ENCODE measurements at places on chromosomes 11 and 22.

GRCh38 chr11:77647654-77648305 is 10.2 kb upstream of the CLNS1A start:
- DNase-seq: no peak

DNA sequence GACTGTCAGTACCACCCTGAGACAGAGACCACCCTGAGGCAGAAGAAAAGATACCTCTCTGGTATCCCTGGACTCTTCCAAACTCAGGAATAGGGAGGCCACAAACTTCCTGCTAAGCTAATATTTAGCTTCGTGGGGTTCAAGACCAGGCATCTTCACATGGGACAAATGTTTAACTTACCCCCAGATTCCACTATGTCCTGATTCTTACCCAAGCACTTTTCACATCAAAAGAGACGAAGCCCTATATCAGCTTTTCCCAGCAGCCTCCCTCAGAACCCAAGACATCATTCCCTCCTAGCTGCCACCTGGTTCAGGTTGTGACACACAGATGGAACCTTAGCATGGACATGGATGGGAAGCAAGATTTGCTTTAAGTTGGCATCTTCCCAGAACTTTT is 32.1 kb downstream of the SMC1B start:
- no peak for DNase-seq

DNA sequence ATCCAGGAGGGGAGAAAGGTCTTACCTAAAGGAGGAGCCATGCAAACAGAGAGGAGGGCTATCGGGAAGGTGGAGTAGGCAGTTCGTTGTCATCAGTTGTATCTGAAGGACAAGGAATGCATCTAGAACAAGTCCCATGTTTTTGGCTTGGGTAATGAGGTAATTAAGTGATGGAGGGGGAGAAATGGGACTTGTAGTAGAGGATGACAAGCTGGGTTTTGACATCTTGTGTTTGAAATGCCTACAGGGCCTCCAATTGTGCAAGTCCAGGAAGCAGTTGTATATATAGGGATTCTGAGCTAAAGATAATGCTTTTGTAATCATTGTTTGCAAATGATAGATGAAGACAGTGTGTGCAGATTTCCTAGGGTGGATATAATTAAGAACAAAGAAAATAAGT is 622.8 kb downstream of the NTM start:
- no peak for DNase-seq

DNA sequence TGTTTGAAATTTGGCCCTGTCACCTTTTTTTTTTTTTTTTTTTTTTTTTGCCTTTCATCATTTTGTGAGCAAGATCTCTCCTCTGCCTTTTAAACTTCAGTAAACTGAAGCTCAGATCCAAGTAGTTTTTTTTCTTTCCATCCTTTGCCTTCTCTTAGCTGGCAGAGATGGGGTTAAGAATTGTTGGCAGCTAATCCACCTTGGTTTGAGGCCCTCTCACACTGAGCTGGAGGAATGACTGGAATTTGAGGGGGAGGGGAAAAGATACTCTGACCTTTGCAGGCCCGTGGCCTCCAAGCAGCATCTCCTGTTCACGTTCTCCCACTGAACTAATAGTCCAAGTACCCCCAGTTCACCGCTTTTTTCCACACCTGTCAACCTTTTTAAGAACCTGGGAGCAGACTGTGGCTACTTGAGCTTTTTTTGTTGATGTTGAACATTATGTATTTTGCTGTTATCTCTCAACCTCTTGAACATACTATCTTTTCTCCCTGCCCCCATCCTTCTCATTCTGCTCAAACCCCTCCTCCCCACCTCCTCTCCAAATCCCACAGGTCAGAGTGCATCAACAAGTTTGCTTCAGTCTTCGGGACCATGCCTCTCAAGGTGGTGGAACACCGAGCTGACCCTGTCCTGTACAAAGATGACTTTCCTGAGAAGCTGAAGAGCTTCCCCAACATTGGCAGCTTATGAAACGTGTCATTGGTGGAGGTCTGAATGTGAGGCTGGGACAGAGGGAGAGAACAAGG is 66.2 kb downstream of the ALX4 start:
- peak; percentile 31 for DNase-seq

DNA sequence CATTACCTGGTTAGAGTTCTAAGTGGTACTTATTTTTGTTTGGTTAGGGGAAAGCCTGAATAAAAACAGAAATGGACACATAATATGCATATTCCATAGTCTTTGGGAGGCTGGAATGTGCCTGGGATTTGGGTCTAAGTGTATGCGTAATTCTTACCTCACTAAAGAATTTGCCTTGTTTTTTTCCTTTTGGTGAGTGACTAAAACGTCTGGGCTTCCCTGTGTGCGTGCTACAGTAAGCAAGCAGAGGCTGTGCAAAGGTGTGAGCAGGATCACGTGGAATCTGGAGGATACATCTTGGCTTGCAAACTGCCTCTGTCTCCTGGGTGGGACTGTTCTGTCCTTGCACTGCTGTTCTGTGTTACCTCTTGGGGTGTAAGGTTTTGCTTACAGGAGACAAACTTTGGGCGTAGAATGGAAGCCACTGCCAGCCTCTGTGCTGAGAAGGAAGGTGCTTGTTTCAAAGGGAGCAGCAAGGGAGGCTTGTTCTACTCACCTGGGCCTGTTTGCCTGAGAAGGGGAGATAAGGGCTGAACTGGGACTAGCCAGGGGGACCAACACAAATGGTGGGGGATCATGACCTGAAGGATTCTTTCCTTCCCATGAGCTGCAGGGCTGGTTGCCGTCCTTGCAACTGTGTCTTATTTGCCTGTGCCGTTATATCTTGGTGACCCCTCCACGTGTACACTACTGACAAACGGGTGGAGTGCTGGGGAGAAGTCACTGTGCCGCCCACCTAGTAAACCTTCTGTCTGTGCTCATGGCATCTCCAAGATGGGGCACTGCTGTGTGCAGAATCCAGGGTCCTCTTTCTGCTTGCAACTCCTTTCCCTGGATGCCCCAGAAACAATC is 4.5 kb downstream of the NEAT1 start:
- peak; percentile 87 for DNase-seq

- DNase-seq: no peak
Measured at GRCh38 chr22:47627556-47628253, 865.3 kb downstream of the TBC1D22A start.

- DNase-seq: no peak
Measured at GRCh38 chr11:73204711-73205121, 13.4 kb upstream of the P2RY2 start.

- DNase-seq: no peak
Measured at GRCh38 chr11:100220801-100221200, 466.3 kb upstream of the ARHGAP42 start.

DNA sequence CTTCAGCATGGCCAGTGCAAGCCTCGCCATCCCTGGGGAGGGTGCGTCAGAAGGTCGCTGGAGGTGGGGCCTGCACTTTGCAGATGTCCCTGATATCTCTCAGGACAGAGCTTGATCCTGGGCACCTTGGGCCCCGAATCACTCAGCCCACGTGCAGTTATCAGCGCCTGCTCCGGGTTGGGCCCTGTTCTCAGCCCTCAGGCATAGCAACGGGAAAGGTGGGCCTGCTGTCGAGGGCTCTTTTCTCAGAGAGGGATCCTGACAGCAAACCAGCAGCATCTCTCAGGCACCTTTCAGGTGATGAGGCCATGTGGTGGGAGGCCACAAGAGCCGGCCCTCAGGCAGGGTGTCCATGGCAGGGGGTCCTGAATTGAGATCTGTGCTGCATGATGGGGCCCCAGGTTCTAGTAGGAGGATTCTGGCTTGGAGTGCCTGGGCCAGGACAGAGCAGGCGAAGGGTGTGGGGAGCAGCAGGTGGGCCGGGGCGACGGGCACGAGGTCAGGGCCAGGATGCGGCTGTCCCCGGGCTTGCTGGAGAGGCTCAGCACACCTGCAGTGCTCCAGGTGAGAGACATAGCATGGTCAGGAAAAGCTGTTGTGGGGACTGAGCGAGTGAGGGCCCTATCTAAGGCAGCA is 280.5 kb downstream of the TBC1D22A start:
- DNase-seq: no peak

DNA sequence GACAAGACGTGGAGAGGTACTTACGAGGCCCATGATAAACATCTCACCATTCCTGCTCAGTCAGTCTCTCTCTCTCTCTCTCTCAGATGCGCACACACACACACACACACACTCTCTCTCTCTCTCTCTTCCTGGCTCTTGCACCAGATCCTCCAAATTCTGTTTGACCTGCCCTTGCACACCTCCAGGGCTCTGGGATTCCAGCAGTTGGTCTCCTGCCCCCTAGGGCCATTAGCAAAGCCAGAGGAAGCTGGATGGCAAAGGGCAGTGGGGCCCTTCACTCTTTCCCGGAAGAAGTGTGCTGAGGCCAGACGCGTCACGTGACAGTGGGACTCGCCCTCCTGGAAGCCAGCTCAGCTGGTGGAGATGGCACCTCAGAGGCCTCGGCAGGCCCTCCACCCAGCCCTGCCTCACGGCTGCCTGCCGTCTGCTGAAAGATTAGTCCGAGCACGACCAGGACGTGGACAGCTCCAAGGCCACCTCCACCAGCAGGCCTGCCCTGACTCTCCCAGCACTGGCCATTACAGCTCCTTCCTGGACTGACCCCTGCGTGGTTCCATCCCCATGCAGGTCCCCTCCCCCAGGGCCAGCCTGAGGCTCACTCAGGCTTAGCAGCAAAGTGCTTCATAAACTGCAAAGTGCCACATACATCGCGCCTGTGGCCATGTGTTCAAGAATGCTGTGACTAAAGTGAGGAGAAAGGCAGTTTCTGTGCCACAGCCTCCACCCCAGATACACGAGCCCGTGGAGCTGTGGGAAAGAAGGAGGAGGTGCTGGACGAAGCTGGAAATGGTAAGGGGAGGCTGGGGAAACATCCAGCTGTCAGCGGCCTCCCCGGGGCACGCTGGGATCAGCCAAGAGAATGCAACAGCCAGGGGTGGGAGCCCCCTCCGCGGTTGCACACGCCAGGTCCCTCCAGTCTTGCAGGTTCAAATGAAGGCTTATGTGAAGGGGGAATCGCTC is 3.7 kb downstream of the PDGFB start:
- DNase-seq: peak; percentile 38

- no peak for DNase-seq
Measured at GRCh38 chr11:42407341-42407740, 904.5 kb upstream of the API5 start.

GRCh38 chr22:42994917-42995562 is 19.9 kb downstream of the PACSIN2 start:
- DNase-seq: no peak

- no peak for DNase-seq
Measured at GRCh38 chr11:70713086-70713835, 314.9 kb downstream of the CTTN start.

GRCh38 chr11:106329273-106330018 is 252.0 kb downstream of the AASDHPPT start:
- DNase-seq: no peak

DNA sequence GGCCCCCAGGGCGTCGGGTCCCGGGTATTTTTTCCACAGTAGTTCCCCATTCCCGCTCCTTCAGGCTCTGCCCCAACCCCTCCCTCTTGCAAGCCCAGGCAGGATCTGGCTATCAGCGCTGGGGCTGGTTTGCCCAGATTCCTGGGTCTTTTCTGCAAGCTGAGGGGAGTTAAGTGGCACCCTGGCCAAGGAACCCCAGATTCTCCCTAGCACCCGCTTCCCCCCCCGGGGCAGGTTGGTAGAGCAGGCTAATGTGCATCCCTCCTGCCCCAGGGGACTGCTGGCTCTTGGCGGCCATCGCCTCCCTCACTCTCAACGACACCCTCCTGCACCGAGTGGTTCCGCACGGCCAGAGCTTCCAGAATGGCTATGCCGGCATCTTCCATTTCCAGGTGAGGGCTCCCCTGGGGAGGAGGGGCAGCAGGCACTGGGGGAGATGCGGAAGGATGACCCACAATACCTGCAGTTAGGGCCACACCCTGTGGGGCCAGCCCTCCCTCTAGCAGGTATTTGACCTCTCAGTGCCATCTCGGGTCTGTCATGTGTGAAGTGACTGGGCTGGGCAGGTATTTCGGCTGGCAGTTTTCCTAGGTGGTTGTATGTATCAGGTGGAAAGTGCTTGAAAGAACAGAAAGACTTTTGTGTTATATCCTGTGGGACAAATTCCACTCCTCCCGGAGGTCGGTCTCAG is 1.6 kb downstream of the CAPN1 start:
- peak; percentile 30 for DNase-seq

- no peak for DNase-seq
Measured at GRCh38 chr22:35834061-35834460, 116.4 kb downstream of the APOL5 start.

- DNase-seq: no peak
Measured at GRCh38 chr11:8369592-8370205, 106.0 kb upstream of the LMO1 start.

DNA sequence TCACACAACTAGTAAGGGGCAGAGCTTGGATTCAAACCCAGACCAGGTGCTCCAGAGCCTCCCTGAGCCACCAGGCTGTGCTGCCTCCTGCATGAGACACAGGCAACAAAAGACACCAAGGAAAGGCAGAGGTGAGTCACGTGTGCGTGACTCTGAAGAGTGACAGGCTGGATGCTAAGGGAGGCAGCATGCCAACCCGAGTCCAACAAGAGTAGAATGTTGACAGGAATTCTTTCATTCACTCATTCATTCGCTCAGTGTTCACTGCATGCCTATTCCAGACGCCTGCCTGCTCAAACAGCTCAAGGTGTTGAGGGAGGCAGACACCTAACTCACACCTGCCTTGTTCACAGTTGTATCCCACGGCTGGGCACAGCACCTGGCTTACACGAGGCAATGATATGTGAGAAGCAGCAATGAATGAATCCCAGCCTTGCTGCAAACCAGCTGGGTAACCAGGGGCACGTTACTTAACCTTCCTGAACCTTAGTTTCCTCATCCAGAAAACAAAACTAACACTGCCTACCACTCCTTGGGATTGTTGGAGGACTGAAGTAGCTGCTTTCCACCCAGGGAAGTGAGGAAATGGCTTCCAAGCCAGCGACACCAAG is 73.8 kb upstream of the ARFGAP3 start:
- no peak for DNase-seq

DNA sequence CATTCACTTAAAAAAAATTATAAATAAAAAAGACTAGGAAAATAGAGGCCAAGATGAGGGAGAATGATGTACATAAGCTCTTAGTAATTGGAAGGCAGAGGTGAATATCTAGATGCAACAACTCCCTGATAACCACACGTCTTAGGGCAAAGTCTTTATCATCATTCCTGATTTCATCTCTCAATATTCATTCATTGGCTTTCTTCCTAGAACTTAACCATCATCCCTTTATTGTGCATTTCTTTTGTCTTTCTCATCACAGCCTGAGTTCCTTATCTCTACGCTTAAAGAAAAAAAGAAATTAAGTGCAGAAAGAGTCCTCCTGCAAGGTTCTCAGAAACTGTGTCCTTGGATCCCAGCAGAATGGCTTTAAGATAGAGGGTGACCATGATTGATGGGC is 23.2 kb upstream of the FLI1 start:
- DNase-seq: no peak

GRCh38 chr11:48040830-48041444 is 60.6 kb downstream of the PTPRJ start:
- no peak for DNase-seq

- peak; percentile 85 for DNase-seq
Measured at GRCh38 chr11:71282581-71283351, 30.4 kb upstream of the SHANK2 start.

DNA sequence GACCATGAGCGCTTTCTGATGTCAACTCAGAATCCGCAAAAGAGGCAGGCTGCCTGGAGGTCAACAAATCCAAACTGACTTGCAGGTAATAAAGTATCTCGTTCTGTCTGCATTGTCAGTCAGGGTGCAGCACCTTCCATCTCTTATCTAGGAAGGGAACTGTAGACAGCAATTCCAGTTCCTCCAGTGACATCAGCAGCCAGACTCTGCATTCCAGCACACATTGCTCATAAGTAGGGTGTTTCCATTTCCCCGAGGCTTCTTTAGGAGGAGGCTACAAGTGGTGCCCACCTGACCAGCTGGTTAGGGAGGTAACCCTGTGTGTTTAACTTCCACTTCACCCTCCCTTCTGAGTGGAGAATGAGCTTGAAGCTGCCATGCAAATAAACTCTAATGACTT is 53.3 kb downstream of the NTM start:
- no peak for DNase-seq
